ENCODE measurements at places on chromosomes 2 and 18.

DNA sequence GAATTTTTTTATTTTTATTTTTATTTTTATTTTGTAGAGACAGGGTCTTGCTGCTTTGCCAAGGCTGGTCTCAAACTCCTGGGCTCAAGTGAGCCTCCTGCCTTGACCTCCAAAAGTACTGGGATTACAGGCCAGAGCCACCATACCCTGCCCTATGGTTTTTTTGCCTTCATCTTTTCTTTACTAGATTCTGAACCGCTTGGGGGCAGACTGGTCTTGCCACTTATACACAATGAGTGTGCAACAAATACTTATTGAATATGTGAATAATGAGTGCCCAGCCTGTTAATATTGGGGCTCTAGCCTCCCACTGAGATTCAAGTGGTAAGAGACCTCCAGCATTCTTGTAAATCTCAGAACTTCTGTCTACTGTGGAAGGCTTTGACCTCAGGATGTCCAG lies 3.9 kb downstream of the NCK2 start:
- DNase-seq, result no peak

DNA sequence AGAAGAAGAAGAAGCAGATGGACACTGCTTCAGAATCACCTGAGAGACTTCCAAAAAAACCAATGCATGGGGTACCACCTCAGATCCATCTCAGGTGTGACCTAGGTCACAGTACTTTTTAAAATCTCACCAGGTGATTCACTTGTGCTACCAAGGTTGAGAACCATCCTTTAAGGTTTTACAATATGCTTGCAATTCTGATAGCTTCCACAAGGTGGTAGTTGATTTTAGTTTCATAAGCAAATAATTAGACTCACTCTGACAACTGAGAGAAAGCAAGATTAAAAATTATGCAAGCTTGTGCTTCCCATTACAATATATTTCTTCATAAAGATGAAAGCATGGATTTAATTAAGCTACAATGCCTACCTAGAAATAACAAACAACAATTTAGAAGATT lies 355.1 kb downstream of the EN1 start:
- no peak for DNase-seq

DNA sequence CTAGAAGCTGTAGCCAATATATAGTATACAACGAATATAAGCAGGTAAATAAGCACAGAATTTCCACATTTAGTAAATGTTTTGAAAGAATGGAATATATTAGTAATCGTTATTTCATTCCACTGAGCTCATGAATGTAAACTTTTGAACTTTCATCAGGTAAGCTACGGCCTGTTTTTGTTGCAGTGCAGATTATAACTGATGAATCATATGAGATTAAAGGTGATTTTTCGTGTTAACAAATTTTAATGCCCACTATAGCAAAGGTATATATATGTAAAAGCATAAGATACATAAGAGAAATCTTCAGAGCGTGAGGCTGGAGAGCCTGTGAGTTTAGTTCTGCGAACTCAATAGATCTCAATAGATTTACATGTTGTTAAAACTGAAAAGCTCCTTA lies 1.1 kb downstream of the SCYGR1 start:
- DNase-seq, result no peak

DNA sequence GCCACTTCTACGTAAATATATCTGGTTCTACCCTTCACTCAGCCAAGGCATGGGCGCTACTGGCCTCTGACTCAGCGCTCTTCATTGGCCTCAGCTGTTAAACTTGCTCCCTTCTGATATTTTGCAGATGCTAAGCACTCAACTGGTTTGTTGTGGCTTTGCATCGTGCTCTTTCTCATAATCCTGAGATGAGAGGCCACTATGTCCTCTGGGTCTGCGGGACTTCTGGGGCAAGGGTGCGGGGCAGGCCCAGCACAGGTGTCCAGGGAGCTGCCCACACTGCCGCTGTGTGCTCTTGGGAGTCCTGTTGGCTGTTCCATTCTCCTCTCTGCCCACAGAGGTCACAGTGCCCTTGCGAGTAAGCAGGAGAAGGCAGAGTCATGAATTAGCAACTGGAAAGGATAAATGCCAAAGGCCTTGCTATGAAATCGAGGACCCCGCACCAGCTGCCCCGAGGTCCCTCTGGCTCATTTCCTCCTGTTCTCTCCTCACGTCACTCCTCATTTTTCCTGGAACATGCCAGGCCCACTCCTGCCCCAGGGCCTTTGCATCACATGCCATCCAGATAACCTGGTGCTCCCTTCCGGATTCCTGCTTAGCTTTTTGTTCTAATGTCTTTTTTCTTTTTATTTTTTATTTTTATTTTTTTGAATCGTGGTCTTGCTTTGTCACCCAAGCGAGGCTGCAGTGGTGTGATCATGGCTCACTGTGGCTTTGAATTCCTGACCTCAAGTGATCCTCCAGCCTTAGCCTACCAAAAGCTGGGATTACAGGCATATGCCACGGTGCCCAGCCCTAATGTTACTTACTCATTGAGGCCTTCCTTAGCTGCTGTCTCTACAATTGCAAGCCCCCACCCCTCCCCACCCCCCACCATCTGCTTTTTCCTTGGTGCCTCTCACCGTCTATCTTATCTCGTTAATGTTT lies 34.9 kb upstream of the MAT2A start:
- no peak for DNase-seq

- no peak for DNase-seq
These were observed 117.1 kb downstream of the KLHL29 start for GRCh38 chr2:23502096-23502495.
